ENCODE measurements at places on chromosomes 11 and 22. TPM values are rescaled to one million over a fixed set of nuclear protein-coding genes. Genes with fewer than 3 reads are reported as not detected.

Gene ROBO4
- 52.1 TPM for total RNA-seq

Gene TUB
- total RNA-seq, result 8.5 TPM

- no peaks in the 10 kb centered on the region for H3K27me3 ChIP-seq
- peaks cover 2% of the 10 kb centered on the region for H3K4me1 ChIP-seq
- no peak overlapping the region for H3K4me3 ChIP-seq
- no peak overlapping the region for H3K27ac ChIP-seq
- no peaks in the 10 kb centered on the region for H3K36me3 ChIP-seq
Measured at GRCh38 chr22:39496131-39496838, 5.8 kb upstream of the MIEF1 start.

- H3K36me3 ChIP-seq, result peaks cover 12% of the 10 kb centered on the region
- no peak for DNase-seq
- no peaks in the 10 kb centered on the region for H3K4me1 ChIP-seq
Measured at GRCh38 chr22:20429254-20430100, 8.1 kb downstream of the SCARF2 start.

DNA sequence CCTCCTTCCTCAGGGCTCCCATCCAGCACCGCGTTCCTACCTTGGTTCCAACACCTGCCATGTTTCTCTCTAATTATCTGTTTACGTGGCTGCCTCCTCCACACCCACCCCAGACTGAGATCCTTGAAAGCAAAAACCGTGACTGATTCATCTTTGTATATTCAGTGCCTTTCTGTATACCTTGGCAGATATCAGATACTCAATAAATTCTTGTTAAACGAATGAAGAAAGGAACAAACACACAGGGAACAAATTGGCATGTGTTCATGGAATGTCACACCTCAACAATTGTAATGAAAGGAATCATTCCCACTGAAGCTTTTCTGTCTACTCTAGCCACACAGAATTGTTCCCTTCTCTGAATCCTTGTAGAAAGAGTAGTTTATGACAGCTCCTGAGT lies 20.4 kb upstream of the LRRC55 start:
- DNase-seq, result no peak
- H3K27me3 ChIP-seq, result no peaks in the 10 kb centered on the region
- no peaks in the 10 kb centered on the region for H3K4me1 ChIP-seq

DNA sequence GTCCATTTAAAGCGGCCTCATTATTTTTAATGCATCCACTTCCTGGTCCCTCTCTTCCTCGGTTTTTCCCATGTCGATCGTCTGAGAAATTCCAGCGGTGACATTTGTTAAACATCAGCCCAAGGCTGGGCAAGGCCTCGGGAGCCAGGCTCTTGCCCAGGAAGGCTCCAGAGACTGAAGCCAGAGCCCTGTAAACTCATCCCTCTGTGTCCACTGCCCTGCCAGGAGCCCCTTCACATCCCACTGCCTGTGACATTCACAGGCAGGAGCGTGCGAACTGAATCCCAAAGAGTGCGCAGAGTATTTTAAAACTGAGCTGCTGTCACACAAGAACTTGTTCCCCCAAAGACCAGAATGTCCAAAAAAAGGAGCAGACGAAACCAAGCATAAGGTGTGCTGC lies 56.5 kb upstream of the ANO1 start:
- no peak overlapping the region for H3K27ac ChIP-seq
- no peaks in the 10 kb centered on the region for H3K27me3 ChIP-seq
- DNase-seq, result no peak
- no peak overlapping the region for H3K4me3 ChIP-seq

DNA sequence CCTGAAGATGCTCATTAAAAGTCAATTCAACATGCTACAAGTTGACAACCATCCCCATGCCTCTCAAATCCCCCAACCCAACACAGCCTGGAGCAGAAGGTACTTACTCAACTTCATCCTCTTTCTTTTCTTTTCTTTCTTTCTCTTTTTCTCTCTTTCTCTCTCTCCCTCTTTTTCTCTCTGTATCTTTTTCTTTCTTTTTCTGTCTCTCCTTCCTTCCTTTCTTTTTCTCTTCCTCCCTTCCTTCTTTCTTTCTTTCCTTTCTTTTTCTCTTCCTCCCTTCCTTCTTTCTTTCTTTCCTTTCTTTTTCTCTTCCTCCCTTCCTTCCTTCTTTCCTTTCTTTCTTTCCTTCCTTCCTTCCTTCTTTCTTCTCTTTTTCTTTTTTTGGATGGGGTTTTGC lies 135.7 kb upstream of the SEZ6L start:
- H3K4me3 ChIP-seq, result no peak overlapping the region
- no peaks in the 10 kb centered on the region for H3K27me3 ChIP-seq
- no peaks in the 10 kb centered on the region for H3K4me1 ChIP-seq
- no peak overlapping the region for H3K27ac ChIP-seq
- no peaks in the 10 kb centered on the region for H3K36me3 ChIP-seq
- DNase-seq, result no peak

- H3K4me1 ChIP-seq, result no peaks in the 10 kb centered on the region
- H3K27me3 ChIP-seq, result no peaks in the 10 kb centered on the region
- H3K36me3 ChIP-seq, result peaks cover 9% of the 10 kb centered on the region
Measured at GRCh38 chr11:126338346-126339055, 17.0 kb upstream of the ST3GAL4 start.
